Kidney epithelial cell (primary cell): ENCODE measurements at places on chromosomes 6 and 20. TPM values are rescaled to one million over a fixed set of nuclear protein-coding genes. Genes with fewer than 3 reads are reported as not detected.

The MACROD2 gene
- total RNA-seq: 0.79 and 7.9 TPM in 2 replicates

The BIRC7 gene
- 12.8 and 19.2 TPM in 2 replicates for total RNA-seq

The FANCE gene
- total RNA-seq: 5.8 and 6.6 TPM in 2 replicates

The TFAP2A gene
- total RNA-seq: 8.8 and 11.2 TPM in 2 replicates

The TBC1D22B gene
- total RNA-seq: 12.7 and 13.0 TPM in 2 replicates

The CTCFL gene
- 0.17 and 0.41 TPM in 2 replicates for total RNA-seq

The PBOV1 gene
- total RNA-seq: not detected in 2 replicates

The BHLHE23 gene
- not detected in 2 replicates for total RNA-seq

The SAPCD1 gene
- total RNA-seq: 1.1 and 2.2 TPM in 2 replicates

The HLA-DRB5 gene
- 0.21 TPM in 1 of 2 replicates, not detected in the other for total RNA-seq

The IMPG1 gene
- total RNA-seq: not detected in 2 replicates

The ZFP64 gene
- total RNA-seq: 45.5 and 49.6 TPM in 2 replicates

The GSTA2 gene
- not detected in 2 replicates for total RNA-seq

The C4A gene
- total RNA-seq: 1.8 and 3.2 TPM in 2 replicates

GRCh38 chr20:7137395-7138151 is 370.1 kb downstream of the BMP2 start:
- DNase-seq: no peak

DNA sequence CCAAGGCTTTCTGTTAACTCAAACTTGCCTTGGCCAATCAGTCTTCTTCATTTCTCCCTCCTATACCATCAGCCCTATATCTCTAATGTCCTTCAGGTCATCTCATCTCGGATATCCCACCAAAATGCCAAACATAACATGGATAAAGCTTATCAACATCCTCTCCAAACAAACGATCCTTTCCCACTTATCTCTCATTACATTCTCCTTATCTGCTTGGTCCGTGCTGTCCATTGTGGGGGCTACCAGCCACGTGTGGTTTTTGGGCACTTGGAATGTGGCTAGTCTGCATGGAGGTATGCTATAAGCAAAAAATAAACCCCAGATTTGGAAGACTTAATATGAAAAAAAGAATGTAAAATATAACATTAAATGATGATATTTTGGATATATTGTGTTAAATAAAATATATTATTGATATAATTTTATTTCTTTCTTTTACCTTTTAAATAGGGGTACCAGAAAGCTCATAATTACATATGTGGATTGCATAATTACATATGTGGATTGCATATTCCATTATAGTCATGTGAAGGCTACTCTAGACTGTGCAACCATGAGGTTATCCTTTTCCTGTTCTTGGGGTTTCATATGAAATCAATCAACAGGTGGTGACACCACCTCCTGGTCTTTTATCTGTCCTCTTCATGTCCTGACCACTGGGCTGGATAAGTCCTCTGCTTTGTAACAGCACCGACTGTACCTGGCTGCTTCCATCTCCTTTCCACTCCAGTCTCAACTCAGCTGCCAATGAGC is 123.0 kb downstream of the CD83 start:
- DNase-seq: no peak

DNA sequence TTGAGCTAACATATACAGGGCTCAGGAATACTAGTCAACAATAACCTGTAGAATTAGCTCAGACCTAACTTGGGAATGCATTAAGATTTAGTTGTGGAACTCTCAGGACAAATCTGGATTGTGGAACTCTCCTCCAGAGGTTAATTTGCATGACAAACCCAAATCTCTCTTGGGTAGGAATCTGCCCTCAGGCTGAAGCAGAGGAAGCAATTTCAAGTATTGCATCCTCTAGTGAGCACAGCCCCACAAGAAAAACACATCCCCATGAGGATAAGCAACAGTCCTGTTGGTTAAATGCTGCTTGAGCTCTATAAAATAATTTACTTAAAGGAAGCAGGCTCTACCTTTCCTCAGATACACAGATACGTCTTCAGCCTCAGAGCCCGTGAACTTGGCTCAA is 170.9 kb upstream of the STXBP5 start:
- peak; percentile 5 for DNase-seq

DNA sequence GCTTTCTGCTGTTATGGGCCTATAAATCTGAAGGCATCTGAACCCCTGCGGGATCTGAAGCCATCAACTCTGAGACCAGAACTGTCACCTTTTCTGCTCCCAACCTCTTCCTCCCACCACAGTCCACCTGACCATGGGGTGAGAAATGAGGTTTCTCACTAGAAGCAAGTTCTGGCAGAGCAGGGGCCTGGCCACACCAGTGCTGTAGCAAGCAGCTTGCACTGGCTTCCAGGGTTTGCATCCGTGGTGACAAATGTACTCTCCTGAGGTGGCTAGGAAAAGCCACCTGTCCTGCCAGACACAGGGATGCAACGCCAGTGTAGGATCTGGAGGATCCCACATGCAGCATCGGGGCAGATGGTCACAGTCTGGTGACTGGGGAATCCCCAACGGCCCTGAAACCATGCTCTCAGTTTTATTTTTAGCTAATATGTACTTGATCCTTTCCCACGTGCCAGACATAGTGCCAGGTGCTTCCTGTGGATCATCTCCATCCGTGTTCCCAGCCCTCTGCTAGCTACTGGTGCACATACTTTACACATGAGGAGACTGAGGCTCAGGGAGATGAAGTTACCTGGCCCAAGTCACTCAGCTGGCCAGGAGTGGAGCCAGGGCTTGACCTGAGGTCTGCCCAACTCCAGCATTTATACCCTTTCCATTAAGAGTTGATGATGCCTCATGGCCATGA is 122.1 kb upstream of the SPACA1 start:
- DNase-seq: no peak

DNA sequence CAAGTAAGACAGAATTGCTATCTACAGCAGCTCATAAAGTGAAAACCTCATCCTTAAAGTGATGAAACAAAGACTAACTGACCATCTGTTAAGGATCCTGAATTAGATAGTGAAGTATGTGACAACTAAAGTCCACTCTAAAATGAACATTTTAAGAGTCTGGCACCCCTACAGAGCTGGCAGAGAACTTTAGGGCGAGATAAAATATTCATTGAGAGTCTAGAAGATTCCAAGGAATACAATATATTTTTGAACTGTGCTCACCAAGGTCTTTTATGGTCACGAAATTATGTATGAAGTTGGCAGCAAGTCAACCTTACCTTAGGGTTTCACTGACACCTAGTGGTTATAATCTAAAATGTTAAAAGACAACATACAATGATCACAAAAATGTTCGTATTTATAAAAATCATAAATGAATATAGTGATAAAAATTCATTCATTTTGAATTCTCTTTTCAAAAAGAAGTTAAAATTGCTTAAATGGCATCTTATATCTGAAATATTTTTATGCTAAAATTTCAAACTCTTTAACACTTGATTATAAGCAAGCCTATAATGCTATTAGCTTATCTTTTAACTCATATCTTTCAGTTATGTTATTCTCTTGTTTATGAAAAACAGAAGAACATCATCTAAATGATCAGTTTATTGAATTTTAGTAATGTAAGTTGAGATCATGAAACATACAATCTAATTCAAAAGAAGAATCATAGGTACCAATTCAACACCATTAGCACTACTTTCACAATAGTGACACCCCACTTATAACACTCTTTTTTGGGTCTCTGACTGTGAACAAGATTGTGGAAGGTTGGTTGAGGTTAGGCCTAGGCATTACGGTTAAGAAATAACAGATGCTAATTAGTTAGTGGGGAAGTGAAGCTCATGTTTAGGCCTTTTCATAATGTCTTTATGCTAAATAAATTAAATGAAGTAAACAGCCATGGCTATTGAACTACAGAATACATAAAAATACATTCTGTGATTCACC is 27.5 kb downstream of the RSPH3 start:
- no peak for DNase-seq

DNA sequence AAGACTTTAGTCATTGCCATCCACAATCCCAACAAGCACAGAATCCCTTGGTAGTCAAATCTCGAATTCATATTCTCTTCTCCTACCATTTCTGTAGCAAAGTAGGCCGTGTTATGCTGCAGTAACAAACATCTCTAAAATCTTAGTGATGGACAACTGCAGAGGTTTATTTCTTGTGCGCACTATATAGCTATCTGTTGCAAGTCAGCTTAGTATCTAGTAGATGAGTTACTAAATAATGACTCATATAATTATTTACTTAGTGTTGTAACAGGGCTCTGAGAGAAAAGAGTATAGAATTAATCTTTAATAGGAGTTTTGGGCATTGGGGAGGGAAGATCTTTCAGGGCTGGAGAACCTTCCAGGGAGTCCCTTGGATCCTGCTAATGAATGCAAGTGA is 73.3 kb downstream of the CAP2 start:
- DNase-seq: no peak

GRCh38 chr6:1849691-1850090 is 240.0 kb downstream of the FOXC1 start:
- DNase-seq: no peak

- no peak for DNase-seq
Measured at GRCh38 chr6:44009425-44010321, 117.6 kb downstream of the MRPL14 start.

- DNase-seq: peak; percentile 25
Measured at GRCh38 chr6:130927305-130927704, 100.1 kb downstream of the SMLR1 start.

DNA sequence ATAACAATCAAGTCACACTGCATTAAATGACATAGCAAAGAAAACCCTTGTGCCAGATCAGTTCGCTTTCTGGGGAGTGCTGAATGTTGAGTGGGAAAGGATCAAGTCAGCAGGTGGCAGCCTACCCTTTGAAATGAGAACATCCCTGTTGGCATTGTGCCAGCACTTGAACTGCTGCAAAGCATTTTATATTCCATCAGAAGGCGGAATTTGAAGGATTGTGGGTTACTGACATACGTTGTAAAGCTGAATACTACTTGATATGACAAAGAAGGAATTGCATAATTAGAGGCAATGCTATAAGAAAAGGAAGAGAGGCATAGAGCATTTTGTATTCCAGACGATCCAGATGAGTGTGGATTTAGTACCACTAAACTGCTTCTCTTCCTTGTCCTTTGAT is 26.5 kb downstream of the BCKDHB start:
- peak; percentile 12 for DNase-seq

GRCh38 chr6:87879132-87879861 is 168.3 kb upstream of the SPACA1 start:
- no peak for DNase-seq

DNA sequence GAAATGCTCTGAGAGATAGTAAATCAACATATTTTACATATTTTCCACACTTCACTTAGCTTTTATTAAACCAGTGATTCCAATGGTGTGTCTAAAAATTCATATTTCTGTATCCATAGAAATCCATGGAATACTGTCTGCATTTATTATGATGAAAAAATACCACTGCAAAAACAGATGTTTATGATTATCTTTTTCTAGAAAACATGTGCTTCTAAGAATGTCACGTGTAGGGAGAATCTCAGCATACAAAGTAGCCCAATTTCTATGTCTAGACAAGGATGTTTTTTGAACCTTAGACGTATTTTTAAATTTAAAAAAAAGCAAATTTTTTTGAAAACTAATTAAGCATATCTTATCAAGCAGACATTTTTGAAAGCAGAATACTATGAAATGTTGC is 622.4 kb downstream of the TENT5A start:
- DNase-seq: no peak

GRCh38 chr20:35006009-35006408 is 50.3 kb downstream of the MYH7B start:
- no peak for DNase-seq

- no peak for DNase-seq
Measured at GRCh38 chr6:70375882-70376281, 37.4 kb upstream of the FAM135A start.

GRCh38 chr6:32070814-32071543 is 32.8 kb downstream of the CYP21A2 start:
- DNase-seq: no peak

- DNase-seq: no peak
Measured at GRCh38 chr6:52139985-52140680, 46.0 kb upstream of the IL17A start.

- DNase-seq: no peak
Measured at GRCh38 chr6:166611631-166612030, 15.4 kb downstream of the RPS6KA2 start.

DNA sequence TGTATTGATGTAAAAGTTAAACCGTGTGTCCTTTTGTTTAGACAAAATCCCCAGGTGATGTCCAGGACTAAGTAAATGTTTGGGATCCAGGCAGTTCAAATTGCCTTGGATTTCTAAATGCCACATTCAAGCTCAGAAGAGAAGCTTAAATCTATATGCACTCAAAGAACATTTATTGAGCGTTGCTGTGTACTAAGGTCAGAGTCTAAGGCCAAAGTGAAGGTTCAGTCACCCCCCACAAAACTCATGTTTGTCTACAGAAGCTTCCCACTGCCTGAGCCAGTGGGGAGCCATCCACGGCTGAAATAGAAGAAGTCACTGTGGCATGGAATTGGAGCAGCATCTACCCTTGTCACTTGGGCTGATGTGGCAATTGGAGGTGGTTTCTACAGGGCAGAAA is 70.7 kb upstream of the INSM1 start:
- DNase-seq: no peak

DNA sequence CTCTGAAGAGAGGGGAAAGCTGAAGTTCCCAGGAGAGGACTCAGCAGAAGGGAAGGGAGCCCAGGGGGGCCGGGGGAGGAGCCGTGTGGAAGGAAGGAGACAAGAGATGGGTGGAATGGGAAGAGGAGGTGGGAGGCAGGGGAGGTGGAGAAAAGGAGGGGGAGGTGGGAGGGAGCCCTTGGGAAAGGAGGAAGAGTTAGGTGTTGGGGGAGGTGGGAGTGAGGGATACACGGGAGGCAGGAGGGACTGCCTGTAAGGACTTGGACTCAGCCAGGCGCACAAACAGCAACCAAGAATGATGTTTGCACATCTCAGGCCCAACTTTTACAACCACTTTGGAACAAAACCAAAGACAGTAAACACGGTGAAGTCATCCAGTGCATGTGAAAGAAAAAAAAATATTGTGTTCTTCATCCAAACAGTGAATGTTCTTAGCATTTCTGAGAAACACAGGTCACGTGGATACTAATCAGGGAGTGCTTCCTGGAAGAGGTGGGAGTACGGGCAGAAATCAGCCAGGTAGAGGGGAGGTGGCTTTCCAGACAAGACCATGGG is 17.4 kb upstream of the LSM14B start:
- no peak for DNase-seq

- DNase-seq: peak; percentile 87
Measured at GRCh38 chr20:47274401-47275108, 81.9 kb downstream of the ZMYND8 start.

DNA sequence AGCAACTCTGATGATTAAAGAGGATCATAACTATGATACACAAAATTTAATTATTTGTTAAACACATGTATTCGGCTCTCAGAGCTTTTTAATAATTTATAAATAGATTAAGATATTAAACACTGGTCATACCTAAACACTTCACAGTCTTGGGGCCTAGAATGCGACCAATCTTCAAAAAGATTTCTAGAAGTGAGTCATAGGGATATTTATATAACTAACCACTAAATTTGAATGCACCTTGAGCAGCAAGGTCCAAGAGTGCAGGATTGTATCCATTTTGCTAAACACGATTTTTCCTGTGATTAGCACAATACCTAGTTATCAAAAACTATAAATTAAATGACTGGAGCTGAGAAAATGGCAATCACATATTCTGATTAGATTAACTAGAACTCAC is 709.3 kb downstream of the EPHA7 start:
- DNase-seq: no peak

GRCh38 chr6:90008908-90009501 is 114.7 kb downstream of the GJA10 start:
- DNase-seq: no peak

GRCh38 chr6:113901482-113901881 is 44.3 kb downstream of the MARCKS start:
- no peak for DNase-seq

GRCh38 chr6:148502083-148502772 is 159.6 kb downstream of the SASH1 start:
- no peak for DNase-seq
